Fibroblast of lung (primary cell): ENCODE measurements at places on chromosomes 6 and 20.

- DNase-seq = peak; percentile 46
These were observed 48.2 kb downstream of the MRPL14 start for GRCh38 chr6:44078827-44079671.

- DNase-seq = peak; percentile 60
These were observed 40.1 kb downstream of the VTA1 start for GRCh38 chr6:142187209-142187608.

DNA sequence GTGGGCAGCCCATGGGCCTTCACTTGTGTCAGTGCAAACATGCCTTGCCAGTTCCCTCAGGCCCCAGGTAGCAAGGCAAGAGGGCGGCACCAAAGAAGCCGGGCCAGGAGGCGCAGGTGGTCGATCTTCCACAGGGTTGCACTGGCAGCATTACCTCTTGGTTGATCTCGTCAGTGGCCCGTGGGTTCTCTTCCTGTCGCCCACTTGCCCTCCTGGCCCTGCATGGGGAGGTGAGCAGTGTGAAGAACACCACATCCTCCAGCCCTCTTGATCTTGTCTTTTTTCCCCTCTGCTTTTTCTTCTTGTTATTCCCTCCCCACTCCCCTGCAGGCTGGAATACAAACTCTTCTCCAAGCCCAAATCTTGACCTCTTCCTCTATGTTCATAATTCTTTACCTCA lies 3.0 kb upstream of the CST11 start:
- no peak for DNase-seq

DNA sequence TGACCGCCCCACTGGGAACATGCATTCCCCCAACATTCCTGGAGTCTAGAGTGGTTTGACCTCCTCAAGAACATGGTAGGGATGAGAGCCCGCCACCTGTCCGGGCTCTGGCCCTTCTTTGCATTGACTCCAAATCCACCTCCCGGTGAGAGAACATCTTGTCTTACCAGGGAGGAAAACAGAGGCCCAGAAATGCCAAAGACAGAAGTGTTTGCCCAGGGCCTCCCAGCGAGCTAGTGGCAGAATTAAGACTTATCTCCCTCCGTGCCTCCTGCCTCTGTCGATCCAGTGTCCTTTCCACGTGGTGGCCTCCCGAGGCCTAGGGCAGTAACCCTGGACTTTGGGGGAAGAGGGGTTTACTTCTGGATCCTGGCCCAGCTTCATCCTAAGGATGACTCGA lies 134.8 kb downstream of the JPH2 start:
- no peak for DNase-seq

DNA sequence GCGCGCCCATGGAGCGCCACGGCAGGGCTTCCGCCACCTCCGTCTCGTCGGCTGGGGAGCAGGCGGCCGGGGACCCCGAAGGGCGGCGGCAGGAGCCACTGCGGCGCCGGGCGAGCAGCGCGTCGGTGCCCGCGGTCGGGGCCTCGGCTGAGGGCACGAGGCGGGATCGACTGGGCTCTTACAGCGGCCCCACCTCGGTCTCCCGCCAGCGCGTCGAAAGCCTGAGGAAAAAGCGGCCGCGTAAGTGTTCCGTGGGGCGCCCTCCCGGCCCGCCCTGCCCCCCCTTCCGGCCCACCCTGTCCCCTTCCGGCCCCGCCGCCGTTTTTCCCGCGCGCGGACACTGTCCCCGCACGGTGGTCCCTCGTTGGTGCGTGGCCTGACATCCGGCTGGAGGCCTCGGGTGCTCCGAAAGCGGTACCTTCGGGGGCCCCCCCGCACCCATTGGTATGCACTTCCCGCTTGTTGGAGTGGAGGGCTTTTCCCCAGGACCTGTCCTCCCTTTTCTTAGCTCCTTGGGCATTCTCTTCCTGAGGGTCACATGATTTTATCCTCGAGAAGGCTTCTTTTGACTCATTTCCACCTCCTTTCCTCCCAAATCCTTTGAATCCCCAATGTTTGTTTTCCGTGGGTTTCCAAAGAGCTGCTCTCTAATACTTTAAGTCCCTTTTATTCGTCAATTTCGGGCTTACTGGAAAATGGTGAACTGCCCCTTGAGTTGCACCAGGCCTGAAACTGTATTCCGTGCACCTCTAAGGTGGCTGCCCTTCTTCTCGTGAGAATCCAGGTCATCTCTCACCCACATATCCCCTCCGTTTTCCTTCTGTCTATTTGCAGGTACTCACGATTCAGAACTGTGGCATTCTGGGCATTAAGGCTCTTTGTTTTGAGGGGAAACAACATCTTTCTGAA lies 556 bp downstream of the PANK2 start:
- DNase-seq = peak; percentile 23

DNA sequence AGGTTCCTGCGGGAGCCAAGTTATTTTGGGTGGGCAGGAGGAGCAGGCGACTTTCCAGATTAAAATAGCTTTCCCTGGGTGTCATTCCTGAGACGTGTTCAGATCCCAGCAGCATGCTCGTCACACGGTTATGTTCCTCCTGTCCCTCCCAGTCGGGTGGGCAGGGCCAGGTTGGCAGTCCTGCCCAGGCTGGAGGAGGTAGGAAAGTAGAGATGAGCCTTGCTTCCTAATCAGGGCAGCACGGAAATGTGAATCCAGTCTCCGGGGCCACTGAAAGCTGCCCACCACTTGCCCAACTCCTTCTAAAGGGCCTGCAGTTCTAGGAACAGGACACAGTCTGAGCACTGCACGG lies 137.0 kb downstream of the MRPL14 start:
- DNase-seq = peak; percentile 25

- DNase-seq = no peak
These were observed 31.5 kb downstream of the RAB44 start for GRCh38 chr6:36729161-36729524.
